ENCODE measurements at places on chromosomes 12 and 14. TPM values are rescaled to one million over a fixed set of nuclear protein-coding genes. Genes with fewer than 3 reads are reported as not detected.

DNA sequence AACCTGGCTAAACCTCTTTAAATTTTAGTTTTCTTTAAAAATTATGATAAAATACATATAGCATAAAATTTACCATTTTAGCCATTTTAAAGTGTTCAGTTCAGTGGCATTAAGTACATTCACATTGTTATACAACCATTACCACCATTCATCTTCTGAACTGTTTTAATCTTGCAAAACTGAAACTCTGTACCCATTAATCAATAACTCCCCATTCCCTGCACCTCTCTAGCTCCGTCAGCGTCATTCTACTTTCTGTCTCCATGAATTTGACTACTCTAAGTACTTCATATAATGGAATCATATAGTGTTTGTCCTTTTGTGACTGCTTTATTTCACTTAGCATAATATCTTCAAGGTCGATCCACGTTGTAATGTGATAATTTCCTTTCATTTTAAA is 75.8 kb upstream of the DDHD1 start:
- DNase-seq: no peak

- DNase-seq: no peak
These were observed 162.0 kb upstream of the PDZRN4 start for GRCh38 chr12:41026151-41026550.

DNA sequence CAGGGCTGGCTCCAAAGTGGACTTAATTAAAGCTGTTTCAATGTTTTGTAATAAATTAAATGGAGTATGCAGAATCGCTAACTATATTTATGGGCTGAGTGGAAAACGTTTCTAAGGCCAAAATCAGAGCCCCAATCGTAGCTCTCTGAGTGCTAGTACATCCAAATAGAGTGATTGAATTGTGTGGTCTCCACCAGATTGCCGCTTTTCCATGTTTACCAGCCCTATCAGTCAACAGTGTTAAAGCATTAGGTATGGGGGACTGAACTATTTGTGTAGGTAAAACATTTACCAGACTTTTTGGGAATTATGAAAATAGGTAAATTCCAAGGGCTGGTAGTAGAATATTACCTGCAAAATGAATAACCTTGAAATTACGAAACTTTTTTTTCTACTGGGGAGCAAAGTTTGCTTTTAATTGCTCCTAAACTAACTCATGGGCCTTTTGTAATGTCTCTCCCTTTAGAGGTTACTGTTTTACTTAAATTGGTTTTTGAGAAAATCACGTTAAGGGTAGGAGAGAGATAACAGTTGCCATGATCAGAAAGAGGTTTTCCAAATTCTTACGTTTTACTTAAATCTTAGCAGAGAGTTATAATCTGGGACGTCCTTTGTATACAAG is 28.0 kb upstream of the METAP2 start:
- no peak for DNase-seq

GRCh38 chr12:53064613-53065436 is 14.4 kb downstream of the SPRYD3 start:
- no peak for DNase-seq

ZNF891 gene
- total RNA-seq: 2.4 TPM

GRCh38 chr14:93078870-93079269 is 36.9 kb downstream of the ITPK1 start:
- no peak for DNase-seq

DNA sequence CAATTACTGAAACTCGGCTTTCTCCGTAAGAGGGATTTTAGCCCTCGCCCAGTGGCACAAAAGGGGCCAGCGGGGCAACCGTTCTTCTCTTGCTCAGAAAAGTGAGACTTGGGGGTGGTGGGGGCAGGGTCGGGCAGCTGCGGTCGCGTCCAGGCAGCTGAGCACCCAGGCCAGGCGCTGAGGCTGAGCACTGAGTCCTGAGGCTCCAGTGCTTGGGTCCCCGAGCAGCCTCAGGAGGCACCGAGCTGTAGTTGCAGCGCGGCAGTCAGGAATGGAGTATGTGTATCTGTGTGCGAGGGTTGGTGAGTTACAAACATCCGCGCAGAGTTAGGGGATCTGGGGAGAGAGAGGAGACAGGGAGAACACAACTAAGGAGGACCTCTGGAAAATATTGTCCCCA is 4.1 kb upstream of the HOXC6 start:
- DNase-seq: no peak

NOVA1 gene
- not detected for total RNA-seq

GRCh38 chr12:100995771-100996170 is 201.2 kb downstream of the ANO4 start:
- DNase-seq: no peak

C14orf180 gene
- not detected for total RNA-seq
